Stimulated activated CD8-positive, alpha-beta memory T cell treated with anti-CD3 and anti-CD28 coated beads, Interleukin-4, amount 100 ng/mL, for 1 hour (primary cell): ENCODE measurements at places on chromosomes 3 and 15.

DNA sequence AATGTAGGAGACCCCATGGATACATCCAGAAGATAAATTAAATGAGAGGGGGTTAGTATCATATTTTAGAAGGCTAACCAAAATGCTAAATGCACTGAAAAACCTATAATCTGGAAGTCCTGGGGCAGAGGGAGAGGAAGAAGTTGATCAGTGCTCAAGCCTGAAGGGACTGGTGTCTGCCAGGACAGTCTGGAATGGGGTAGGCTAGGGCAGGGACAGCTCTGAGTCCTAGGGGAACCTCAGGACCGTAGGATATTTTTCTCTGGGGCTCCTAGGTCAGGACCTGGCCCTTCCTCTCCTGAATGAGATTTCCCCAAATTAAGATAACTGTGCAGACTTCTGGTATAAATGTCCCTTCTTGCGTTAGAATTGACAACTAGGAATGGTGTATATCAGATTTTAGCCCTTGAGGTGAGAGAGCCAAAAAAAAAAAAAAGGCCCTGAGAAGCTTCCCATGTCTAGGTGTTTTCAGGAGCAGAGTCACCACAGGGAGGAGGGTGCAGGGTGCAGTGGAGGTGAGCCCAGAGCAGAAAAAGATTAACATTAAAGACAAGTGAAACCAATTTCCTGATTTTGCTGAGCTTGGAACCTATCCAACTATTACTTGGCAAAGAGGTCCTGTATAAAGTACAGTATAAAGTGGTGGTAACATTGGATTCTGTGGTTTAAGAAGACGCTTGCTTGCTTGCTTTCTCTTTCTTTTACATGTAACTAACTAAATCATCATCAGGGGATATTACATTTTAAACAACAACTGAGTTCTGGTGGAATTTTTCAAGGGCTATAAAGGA, 63.5 kb downstream of the HACD2 start:
- DNase-seq: no peak

DNA sequence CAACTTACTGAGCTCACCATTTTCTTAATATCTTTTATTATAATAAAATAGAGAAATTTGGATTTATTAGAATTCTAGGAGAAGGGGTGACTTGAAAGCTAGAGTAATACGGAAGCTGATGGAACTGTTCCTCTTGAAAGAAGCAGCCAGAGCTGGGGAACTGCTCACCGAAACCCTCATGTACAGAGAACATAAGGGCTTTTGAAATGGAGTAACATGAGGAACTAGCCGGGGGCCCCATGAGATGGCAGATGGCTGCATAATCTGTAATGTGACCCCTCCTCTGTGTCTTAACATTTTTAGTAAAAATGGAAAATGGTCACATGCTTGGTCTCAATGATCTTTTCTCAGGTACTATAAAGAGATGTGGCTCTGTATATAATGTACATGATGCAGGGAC, 15.7 kb upstream of the DYNC1LI1 start:
- DNase-seq: no peak

DNA sequence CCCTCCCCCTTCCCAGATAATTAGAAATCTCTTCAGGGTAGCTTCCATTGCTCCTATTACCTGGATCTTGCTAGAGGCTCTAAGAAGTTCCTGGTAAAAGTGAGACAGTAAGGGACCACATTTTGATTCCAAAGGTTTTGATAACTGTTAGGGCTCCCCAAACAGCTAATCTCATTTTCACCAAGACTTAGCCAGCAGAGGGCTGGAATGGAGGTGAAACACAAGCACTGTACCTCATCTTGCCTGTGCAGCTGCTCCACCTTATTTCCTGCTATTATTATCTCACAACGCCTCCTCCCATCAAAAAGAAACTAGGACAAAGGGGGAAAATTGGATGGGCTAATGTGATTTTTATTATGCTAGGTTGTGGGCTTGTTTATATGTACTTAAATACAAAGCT, 7.3 kb downstream of the SETD5 start:
- no peak for DNase-seq

GRCh38 chr3:151200586-151200985, 2.4 kb downstream of the GPR171 start:
- DNase-seq: no peak

GRCh38 chr3:37056826-37057225, 63.5 kb downstream of the MLH1 start:
- DNase-seq: no peak

DNA sequence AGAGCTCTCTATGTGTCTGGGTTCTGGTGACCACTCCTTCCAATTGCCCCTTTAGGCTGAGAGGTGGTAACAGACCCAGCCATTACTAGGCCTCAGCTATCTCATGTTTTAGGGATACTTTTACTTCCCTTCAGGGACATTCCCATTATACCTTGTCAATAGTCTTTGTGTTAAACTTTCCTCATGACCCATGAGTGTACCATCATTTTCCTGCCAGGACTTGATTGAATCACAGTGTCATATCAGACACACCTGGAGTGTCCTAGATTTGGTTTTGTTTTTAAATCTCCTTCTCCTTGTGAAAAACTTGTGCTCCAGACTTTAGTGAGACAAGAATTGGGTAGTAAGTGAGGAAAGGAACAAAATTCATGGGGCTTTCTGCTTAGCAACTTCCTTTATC, 136.6 kb downstream of the KCNAB1 start:
- DNase-seq: no peak

DNA sequence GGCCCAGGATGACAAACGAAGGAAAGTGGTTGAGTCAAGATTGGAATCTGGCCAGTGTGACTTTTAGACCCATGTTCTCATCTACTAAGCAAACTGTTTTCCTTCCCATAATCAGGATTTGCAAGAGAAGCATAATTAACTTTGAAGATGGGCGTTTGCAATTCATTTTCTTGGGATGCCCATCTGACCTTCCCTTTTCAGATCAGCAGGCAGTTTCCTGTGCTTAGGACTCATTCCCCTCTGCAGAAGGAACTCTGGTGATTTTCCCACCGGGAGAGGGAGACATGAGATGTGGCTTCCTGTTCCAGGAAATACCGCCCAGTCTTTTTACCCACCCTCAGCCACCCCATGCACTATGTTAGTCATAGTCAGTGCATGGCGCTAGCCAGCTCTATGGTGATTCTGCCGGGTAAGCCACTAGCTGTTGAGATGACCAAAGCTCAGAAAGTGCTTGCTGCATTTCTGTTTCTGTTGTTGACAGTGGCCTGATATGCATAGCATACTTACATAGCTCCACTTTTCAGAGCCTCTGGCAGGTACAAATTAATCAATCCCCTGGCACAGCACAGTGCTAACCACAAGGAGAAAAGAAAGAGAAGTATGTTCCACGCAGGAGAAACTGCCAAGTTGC, 129.4 kb downstream of the VGLL4 start:
- DNase-seq: no peak

GRCh38 chr3:134840459-134840858, 45.4 kb downstream of the EPHB1 start:
- DNase-seq: no peak

DNA sequence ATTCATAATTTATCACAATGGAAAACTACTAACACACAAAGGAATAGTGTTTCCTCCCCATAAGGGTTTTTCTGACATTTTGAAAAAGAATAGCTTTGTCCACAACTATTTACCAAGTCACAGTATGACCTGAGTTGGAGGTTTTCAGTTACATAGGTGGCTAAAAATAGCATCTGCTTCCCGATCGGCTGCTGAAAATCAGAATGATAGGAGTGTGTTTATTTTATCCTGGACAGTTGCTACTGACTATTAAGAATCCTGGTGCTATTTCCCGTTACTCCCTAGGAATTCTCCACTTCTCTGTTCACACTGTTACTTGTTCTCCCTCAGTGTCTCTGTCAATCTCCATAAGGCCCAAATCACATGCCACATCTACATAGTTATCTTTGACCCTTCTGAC, 353.9 kb upstream of the RARB start:
- DNase-seq: no peak

DNA sequence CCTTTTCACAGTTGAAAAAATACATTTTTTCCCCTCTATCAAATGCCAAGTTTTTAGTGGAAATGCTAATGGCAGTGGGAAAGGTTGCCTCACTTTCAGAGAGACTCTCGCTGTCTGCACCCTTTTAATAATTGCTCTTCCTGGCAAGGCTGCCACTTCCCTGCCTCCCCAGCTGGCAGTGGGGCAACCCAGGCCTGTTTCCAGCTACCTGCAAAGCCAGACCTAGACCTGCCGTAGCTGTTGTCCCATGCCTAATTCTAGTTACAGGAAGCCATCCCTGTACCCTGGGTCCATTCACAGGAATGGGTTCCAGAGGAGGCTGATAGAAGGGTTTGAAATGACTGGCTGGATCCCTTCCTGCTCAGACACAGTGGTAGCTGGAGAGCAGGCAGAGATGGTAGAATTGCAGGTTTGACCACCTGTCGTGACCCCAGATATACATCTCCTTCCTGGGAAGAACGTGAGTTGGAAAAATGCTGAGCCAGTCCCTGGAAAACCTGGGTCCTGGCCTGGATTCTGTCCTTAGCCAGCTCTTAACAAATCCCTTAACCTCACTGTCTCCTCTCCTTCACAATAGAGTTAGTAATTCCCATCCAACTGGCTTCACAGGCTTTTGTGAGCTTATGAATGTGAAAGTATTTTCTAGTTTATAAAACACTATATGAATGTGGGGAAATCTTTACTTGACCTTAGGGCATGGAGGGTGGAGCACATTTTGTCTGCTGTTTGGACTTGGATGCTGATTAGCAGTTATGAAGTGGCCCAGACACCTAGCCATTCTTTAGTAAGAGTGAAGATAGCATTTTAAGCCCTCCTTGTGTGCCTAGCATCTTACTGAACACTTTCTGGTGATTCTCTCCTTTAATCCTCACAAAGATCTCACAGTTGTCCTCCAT, 12.9 kb upstream of the ALPK3 start:
- DNase-seq: no peak

GRCh38 chr15:28147801-28148200, 48.7 kb upstream of the OCA2 start:
- no peak for DNase-seq

- DNase-seq: no peak
Observed at GRCh38 chr15:85743392-85744055, 51.2 kb downstream of the KLHL25 start.

DNA sequence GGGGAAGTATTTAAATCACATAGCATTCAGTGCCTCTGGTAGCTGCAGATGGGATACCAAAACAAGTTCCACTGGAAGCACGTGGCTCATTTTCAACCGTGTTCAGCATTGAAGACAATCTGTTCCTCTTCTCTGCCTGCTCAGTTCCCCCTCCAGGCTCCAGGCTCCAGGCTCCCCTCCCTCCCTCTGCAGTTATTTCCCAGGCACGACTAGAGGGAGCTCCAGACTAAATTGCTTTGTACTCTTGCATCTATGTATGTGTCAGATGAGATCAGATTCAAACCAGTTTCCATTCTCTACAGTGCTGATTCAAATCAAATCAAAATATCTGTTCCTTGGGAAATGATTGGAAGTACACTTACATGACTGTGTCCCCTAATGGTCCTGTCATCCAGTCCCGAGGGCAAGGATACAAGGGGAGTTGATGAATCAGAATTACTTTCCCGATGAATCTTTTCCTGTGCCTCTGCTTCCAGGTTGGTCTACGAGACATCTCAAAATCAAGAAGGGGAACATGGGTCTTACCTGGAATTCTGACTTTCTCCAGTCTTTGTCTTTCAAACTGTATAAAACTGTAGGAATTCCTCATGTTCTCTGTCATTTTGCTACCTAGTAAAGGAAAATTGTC, 600.5 kb downstream of the EDEM1 start:
- DNase-seq: no peak

DNA sequence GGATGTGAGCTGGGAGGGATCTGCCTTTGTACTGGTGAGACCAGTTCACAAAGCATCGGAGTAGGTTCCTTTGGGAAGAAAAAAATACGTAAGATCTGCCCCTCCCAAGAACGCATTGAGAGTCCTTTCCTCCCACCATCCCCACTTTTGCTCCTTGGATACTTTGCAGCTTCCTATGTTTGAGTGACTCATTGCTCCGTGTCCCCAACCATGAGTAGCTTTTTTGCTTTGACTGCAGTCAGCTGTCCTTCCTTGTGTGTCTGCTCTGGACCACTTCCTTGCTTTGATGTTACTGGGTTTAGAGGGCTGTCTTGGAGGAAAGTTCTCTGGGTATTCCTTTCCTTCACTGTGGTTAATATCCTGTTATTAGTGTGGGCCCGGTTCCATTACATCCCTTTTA, 43.2 kb upstream of the PTPN23 start:
- no peak for DNase-seq

DNA sequence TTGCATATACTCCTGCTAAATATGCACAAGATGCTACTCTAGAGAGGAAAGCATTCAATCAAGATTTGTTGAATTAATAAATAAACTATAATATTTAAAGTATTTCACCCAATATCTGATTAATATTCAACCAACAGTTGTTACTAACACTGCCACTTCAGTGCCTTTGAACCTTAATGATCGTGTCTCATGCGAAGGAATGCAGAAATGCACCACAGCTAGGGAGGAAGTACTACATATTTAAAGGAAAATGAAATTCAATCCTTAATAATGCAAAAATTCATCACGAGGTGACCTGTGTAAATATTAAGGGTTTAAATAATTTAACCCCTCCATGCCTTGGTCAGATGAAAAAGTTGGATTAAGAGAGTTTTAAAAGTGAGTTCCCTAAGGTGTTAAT, 114.2 kb upstream of the DAZL start:
- no peak for DNase-seq

DNA sequence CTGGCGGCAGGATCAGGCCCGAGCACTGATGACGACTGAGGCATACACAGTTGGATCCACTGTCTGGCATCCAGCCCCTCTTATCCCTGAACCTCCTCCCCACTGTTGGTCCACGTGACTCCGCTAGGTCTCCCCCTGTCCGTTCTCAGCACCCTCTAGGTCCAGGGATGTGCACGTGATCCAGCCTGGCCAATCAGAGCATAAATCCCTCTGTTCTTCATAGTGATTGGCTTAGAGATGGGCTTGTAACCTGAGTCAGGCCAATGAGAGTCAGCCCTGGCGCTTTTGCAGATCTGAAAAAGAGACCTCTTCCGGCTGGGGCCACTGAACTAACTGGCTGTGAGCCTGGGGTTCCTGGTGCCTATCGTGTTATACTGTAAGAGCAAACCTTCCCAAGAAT, 20.5 kb upstream of the IQSEC1 start:
- DNase-seq: no peak

GRCh38 chr3:197957790-197958133, 2.3 kb upstream of the LMLN start:
- DNase-seq: no peak

DNA sequence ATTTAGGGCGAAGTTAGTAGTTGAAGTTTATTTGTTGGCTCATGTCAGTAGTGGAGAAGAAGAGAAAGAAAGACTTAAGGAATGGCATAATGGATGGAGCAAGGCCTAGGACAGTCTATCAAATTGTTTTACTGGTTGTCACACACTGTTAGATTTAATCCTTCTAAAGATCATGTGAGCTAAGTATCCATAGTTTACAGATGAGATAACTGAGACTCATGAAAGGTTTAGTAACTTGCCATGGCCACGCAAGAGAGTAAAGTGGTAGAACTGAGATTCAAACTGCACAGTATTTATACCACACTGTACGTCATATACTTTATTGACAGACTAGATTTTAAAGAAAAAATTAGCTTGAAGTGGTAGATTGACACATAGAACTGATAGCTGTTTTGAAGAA, 11.4 kb downstream of the SPRED1 start:
- DNase-seq: no peak
